ENCODE measurements at places on chromosomes 7 and 10.

DNA sequence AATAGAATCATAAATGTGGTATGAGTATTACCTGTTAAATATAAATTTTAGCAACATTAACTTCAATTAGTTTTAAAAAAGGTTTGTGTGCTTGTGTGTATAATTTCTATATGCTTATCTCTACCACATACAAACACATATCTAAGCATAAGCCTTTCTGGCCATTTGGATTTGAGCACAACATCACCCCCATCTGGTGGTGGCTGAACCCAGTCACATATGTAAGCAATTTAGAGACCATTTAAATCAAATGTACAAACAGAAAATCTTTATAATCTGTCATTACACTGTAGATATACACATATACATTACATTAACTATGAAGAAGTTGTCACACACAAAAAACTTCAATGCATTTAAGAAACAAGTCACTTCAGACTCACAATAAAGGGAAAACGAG lies 31.7 kb downstream of the GPR22 start:
- DNase-seq: no peak

GRCh38 chr10:1465418-1465911 lies 271.9 kb downstream of the ADARB2 start:
- no peak for DNase-seq

GRCh38 chr10:49283491-49283890 lies 15.5 kb upstream of the C10orf71 start:
- no peak for DNase-seq

- DNase-seq: no peak
Observed at GRCh38 chr10:22780474-22780885, 66.1 kb upstream of the PIP4K2A start.

- no peak for DNase-seq
Observed at GRCh38 chr7:4895766-4896165, 12.2 kb upstream of the RADIL start.

- DNase-seq: no peak
Observed at GRCh38 chr7:66454600-66455225, 174.0 kb upstream of the KCTD7 start.

DNA sequence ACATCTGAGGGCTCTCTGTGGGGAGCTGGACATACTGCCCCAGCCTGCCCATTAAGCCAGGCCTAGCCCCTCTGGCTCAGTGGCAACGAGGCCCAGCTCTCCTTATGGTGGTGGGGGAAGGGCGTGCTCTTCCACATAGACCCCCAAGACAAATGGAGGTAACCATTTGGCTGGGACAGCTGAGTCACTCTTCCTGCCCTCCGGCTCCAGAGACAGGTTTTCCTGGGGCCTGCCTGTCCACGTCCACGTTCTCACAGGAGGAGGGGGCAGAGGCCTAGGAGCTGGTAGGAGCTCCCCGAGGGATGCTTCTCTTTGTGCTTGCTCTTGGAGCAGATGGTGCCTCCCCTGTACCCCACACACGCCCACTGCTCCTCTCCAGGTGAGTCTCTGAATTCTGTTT lies 33.5 kb downstream of the TSPAN15 start:
- no peak for DNase-seq

DNA sequence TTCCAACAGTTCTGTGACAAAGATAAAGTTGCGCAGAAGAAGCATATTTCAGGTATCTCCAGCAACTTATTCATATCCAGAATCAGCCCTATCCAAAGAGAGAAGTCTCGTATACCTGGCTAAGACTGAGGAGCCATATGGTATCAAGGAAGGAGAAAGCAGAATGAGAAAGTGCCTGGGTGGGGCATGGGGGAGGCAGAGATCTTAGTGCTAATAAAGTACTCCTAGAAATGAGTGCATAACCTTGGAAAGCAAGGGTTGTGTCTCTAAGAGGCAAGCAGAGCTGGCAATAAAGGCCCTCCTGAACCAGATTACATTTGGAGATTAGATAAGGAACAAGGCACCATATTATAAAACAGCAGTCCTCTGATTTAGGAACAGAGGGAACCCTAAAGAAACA lies 12.7 kb downstream of the TASOR2 start:
- no peak for DNase-seq

GRCh38 chr7:11315666-11316258 lies 342.1 kb downstream of the PHF14 start:
- no peak for DNase-seq
